ENCODE measurements at places on chromosomes 2 and 18.

GRCh38 chr2:237696461-237696860, 69.1 kb downstream of the LRRFIP1 start:
- DNase-seq: no peak

DNA sequence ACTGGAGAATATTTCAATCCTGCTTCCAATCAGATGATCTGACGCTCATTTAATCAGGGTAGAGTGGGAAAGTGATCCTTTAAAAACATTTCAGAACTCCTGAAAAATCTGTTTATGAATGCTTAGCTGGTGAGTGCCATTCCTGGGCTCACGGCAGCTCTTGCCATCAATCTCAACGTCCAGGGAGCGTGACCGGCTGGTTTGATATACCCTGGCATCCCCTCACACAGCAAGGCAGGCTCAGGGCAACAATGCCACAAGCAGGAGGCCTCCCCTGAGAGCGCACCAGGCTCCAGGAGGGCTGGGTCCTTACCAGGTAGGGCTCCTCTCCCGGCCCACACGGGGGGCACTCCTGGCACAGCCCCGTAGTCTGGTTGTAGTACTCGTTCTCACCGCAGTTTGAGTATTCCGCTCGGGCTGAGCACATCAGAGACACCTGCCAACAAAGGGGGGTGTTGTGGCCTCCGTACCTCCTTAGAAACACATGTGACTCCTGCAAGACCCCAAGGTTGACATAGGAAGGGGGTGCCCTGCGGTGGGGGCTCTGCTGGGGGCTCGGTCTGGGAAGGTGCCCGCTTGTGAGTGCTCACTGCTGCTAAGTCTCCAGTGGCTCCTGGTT, 59.1 kb downstream of the EDAR start:
- DNase-seq: no peak

- DNase-seq: peak; percentile 65
These were observed 1.9 kb upstream of the NAB1 start for GRCh38 chr2:190646780-190647522.

GRCh38 chr2:28096421-28096820, 205.9 kb downstream of the BABAM2 start:
- DNase-seq: peak; percentile 20

- DNase-seq: peak; percentile 69
These were observed 83.8 kb downstream of the VIT start for GRCh38 chr2:36780231-36780839.

- DNase-seq: no peak
These were observed at the start of gene IL1R2 for GRCh38 chr2:101991721-101992145. TSS of gene IL1R2 (plus strand) at chr2:101991960. CDS start at chr2:102008576, 16,616 bp downstream.

DNA sequence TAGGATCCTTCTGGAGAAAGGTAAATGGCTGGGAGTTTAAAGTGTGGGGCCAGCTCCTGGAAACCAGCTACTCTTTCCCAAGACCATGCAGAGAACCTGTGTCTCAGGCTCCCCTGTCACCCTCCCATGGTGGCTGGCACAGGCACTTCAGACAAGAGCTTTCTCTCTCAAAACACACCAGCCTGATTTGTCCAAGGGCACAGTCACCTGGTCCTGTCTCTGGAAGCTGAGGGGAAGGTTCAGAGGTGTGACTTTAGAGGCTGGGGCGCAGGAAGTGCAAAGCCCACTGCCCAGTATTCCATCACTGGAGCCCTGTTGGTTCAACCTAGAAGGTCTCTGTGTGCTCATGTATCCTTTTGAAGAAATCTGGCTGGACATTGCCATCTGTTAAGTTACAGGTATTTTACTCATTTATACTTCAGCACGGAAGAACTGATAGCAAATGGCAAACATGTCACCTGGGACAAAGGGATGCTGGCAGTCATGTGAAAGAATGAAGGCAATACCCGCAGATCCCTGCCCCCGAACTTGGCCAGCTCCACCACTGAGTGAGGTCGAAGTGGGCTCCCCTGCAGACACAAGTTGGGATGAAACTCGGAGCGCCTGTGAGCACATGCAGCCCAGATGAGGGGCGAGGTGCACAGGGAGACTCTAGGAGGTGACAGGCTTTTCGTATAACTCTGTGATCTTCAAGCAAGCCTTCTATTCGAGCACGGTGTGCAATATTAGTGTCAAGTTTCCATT, 96.9 kb upstream of the MGAT4A start:
- DNase-seq: no peak

DNA sequence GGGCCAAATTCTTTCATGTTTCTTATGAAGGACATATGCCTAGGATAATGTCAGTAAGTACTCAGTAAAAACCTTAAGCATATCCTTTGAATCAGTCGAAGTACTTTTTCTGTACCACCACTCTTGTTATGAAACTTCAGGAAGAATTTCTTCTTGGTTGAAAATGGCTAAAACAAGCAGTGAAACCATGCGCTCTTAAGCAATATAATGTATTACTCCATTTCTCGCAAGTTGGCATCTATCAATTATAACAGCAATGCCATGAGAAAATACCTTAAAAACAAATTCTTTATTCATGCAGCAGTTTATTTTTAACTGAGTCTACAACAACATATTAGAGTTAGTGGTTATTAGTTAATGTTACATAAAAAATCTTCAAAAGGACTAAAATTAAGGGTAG, 41.0 kb downstream of the SLC66A3 start:
- DNase-seq: no peak

Measured in GM23248 (cell line).